ENCODE measurements at places on chromosomes 6 and 20. TPM values are rescaled to one million over a fixed set of nuclear protein-coding genes. Genes with fewer than 3 reads are reported as not detected.
A peak's percentile ranks its signal among the peaks of the same experiment; 100 is the strongest.

The NOX3 gene
- not detected for total RNA-seq

- no peak for DNase-seq
- peaks cover 25% of the 10 kb centered on the region for H3K36me3 ChIP-seq
- H3K27me3 ChIP-seq: no peaks in the 10 kb centered on the region
- H3K27ac ChIP-seq: peak overlapping the region; percentile 93
These were observed 140.2 kb upstream of the CARMIL1 start for GRCh38 chr6:25138934-25139415.

The XKR7 gene
- not detected for total RNA-seq

The ASIP gene
- not detected for total RNA-seq

DNA sequence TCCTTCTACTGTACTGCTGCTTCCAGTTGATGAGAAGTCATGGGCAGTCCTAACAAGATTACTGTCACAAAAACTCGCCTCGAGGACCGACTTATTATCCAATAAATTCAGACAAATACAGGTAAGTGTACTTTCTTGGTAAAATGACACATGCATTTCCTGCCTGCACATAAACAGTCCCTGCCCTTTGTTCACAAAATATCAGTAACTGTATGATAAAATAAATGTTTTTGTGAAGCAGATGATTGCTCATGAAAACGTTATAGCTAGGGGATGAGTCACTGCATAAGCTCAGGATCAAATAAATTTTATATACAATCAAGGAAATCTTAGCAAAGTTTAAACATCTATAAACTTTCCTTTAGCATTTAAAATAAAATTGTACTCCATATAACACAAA is 164.5 kb upstream of the RIPOR2 start:
- H3K4me3 ChIP-seq: no peak overlapping the region
- H3K36me3 ChIP-seq: peaks cover 23% of the 10 kb centered on the region
- no peaks in the 10 kb centered on the region for H3K27me3 ChIP-seq
- peaks cover 2% of the 10 kb centered on the region for H3K4me1 ChIP-seq

GRCh38 chr6:139881728-139882211 is 507.3 kb upstream of the CITED2 start:
- H3K36me3 ChIP-seq: no peaks in the 10 kb centered on the region
- H3K4me1 ChIP-seq: no peaks in the 10 kb centered on the region
- no peak for DNase-seq
- no peaks in the 10 kb centered on the region for H3K27me3 ChIP-seq
- H3K4me3 ChIP-seq: no peak overlapping the region
